Naive B cell (primary cell): ENCODE measurements at places on chromosomes 5 and 9.
A peak's percentile ranks its signal among the peaks of the same experiment; 100 is the strongest.

GRCh38 chr9:127921557-127922120 lies 4.8 kb upstream of the ST6GALNAC4 start:
- peaks cover 27% of the 10 kb centered on the region for H3K4me1 ChIP-seq
- H3K36me3 ChIP-seq, result no peaks in the 10 kb centered on the region
- H3K27ac ChIP-seq, result peak overlapping the region; percentile 93
- peaks cover 23% of the 10 kb centered on the region for H3K27me3 ChIP-seq
- DNase-seq, result peak; percentile 70

GRCh38 chr9:69468380-69468779 lies 143.4 kb downstream of the ENTREP1 start:
- no peak overlapping the region for H3K4me3 ChIP-seq
- DNase-seq, result no peak
- H3K4me1 ChIP-seq, result no peaks in the 10 kb centered on the region

- H3K4me1 ChIP-seq, result no peaks in the 10 kb centered on the region
- no peak overlapping the region for H3K27ac ChIP-seq
- DNase-seq, result no peak
- H3K27me3 ChIP-seq, result no peaks in the 10 kb centered on the region
- H3K36me3 ChIP-seq, result no peaks in the 10 kb centered on the region
These were observed 249.9 kb upstream of the PANK3 start for GRCh38 chr5:168829044-168829443.

DNA sequence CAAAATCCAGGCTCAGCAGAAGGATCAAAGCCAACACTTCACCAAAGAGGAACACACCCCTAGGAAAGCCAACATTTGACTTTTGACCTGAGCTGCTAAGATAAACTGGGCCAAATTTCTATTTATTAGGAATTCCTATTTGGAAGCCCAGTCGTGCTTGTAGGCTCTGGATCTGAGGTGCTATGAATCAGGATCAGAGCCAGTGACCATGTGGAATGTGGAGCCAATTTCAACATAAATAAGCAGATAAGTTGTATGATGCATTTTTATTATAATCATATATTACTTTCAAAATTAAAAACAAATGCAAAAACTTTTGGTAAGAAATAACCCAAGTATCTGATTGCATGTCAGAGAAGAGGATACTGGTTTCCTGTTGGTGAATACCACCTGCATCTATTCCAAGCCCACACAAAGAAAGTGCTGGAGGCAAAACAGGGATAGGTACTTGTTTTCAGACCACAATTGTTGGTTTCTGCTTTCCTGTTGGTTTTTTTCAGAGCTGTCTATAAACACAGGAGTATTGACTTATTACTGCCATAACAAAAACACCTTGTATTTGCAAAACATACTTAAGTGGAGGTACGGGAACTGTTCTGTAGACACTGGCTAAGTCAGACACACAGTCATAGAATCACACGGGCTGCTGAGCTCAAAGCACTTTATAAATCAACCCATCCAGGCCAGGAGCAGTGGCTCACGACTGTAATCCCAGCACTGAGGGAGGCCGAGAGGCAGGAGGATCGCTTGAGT lies 52.8 kb downstream of the ARL15 start:
- no peak for DNase-seq
- H3K4me1 ChIP-seq, result peaks cover 14% of the 10 kb centered on the region
- H3K4me3 ChIP-seq, result no peak overlapping the region
- no peaks in the 10 kb centered on the region for H3K36me3 ChIP-seq
- H3K27ac ChIP-seq, result no peak overlapping the region
- no peaks in the 10 kb centered on the region for H3K27me3 ChIP-seq

GRCh38 chr5:38591523-38591849 lies 35.0 kb upstream of the LIFR start:
- DNase-seq, result no peak
- H3K36me3 ChIP-seq, result no peaks in the 10 kb centered on the region
- H3K4me1 ChIP-seq, result no peaks in the 10 kb centered on the region
- peaks cover 30% of the 10 kb centered on the region for H3K27me3 ChIP-seq
- H3K4me3 ChIP-seq, result no peak overlapping the region
- no peak overlapping the region for H3K27ac ChIP-seq

DNA sequence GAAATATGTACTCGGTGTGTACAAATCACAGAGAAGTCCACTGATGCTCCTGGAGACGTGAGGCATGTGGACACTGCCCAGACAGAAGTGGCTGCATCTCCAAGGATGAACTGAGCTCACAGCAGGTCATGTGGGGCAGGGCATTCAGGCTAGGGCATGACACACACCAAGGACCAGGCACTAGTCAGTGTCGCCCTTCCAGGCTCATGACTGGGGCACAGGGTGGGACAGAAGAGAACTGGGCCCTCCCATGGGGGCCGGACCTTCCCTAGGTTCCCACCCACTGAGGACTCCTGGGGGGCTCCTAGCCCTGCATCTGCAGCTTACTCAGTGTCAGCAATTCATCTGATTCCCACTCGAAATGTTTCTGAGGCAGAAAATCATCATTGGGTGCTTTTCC lies 256.8 kb upstream of the IRX4 start:
- H3K27ac ChIP-seq, result no peak overlapping the region
- H3K4me3 ChIP-seq, result no peak overlapping the region
- DNase-seq, result no peak

GRCh38 chr5:178244576-178244975 lies 12.0 kb upstream of the PHYKPL start:
- no peak for DNase-seq
- no peaks in the 10 kb centered on the region for H3K27me3 ChIP-seq
- no peak overlapping the region for H3K4me3 ChIP-seq
- H3K36me3 ChIP-seq, result no peaks in the 10 kb centered on the region
- H3K4me1 ChIP-seq, result peaks cover 21% of the 10 kb centered on the region

DNA sequence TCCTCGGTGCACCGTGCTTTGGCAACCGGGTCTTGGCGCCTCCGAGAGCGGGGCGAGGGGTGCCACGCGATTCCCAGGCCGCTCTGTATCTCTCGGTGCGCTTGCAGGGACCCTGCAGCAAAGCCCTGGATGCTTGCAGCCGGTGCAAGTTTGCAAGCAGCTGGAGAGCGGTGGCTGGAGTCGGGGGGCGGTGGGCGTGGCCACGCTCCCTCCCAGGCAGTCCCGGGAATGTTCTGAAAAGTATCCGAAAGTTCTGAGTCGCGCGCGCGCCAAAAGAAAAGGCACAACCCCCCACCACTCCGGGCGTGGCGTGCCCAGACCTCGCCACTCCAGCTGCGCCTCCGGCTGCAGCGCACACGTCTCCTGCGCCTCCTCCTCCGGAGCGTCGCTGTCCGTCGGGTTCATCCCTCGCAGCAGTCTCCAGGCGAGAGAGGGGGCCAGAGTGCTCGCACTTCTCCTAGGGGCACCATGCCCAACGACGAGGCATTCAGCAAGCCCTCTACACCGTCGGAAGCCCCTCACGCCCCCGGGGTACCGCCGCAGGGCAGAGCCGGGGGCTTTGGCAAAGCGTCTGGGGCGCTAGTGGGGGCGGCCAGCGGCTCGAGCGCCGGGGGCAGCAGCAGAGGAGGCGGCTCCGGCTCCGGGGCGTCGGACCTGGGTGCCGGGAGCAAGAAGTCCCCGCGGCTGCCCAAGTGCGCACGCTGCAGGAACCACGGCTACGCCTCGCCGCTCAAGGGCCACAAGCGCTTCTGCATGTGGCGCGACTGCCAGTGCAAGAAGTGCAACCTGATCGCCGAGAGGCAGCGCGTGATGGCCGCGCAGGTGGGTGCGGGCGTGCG lies at the start of gene DMRT1:
Gene DMRT1 (plus strand): TSS at position 327 of the 839 bp plus-strand sequence. CDS start 142 bp downstream, at position 469.
- peaks cover 30% of the 10 kb centered on the region for H3K27me3 ChIP-seq
- H3K4me1 ChIP-seq, result peaks cover 5% of the 10 kb centered on the region
- H3K27ac ChIP-seq, result no peak within 1 kb of the TSS
- no peak for DNase-seq
- peaks cover 4% of the 10 kb centered on the region for H3K36me3 ChIP-seq

DNA sequence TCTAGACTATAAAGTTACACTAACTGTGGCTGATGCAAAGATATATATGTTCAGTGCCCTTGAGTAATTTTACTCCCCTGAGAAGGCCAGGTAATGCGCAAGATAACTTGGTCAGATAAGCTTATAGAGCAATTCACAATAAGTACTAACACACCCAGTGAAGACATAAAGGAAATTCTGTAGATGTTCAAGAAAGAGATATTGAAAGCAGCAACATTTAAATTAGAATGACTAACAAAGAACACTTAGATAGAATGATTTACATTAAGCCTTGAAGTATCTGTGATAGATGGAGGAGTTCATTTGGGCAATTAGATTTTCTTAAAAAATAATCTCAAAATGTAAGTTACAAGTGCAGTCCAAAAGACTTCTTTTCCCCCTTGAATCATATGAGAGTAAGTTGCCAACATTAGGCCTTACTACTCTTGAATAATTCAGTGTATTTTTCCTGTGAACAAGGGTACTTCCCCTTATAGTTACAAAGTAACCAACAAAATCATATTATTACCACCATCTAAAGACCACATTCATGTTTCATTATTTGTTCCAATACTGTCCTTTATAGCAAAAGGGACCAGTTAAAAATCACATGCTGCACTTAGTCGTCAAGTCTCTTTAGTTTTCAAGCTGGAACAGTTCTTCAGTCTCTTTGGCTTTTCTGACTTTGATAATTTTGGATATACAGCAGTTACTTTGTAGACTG lies 44.4 kb upstream of the ELOVL7 start:
- DNase-seq, result no peak
- H3K4me1 ChIP-seq, result no peaks in the 10 kb centered on the region
- no peaks in the 10 kb centered on the region for H3K27me3 ChIP-seq
- H3K27ac ChIP-seq, result no peak overlapping the region

- peaks cover 16% of the 10 kb centered on the region for H3K27me3 ChIP-seq
- no peak overlapping the region for H3K4me3 ChIP-seq
- H3K36me3 ChIP-seq, result no peaks in the 10 kb centered on the region
- no peak overlapping the region for H3K27ac ChIP-seq
- no peak for DNase-seq
- H3K4me1 ChIP-seq, result no peaks in the 10 kb centered on the region
These were observed 87.7 kb upstream of the PTPN3 start for GRCh38 chr9:109585796-109586195.

DNA sequence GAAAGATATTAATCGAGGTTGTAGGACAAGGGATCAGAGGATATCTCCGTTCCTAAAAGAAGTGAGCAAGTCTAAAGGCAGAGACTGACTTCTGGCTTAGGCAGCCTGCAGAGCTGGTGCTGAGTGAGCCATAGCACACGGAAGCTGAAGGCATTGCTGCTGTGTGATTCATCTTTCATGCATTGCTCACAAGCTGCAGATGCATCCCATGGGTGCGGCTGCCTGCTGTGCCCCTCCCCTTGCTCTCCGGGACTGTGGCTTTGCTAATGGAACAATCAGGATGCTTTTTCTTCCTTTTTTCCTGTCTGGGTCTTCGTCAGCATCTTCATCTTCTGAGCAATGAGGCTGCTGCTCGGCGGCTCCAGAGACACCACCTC lies 341.4 kb downstream of the DIRAS2 start:
- no peak for DNase-seq
- H3K4me3 ChIP-seq, result no peak overlapping the region

DNA sequence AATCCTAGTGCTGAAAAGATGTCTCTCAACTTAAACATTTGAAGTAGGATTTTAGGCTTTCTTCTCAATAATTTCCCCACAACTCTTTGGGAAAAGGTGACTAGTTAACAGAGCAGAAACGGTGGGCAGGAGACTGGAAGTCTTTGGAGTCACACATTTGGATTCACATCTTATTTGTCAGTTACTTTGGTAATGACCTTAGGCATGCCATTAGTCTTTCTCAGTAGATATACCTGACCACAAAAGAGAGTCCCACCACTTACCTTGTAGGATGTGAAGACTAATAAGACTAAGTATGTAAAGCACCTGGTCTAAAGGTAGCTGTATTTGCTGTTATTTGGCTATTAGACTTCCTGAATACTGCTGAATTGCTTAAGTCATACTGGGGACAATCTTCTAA lies 35.4 kb downstream of the DAP start:
- peaks cover 29% of the 10 kb centered on the region for H3K4me1 ChIP-seq
- no peak overlapping the region for H3K27ac ChIP-seq
- peaks cover 13% of the 10 kb centered on the region for H3K36me3 ChIP-seq

GRCh38 chr9:121772600-121773285 lies 121.3 kb downstream of the DAB2IP start:
- no peak for DNase-seq
- no peak overlapping the region for H3K4me3 ChIP-seq
- H3K36me3 ChIP-seq, result no peaks in the 10 kb centered on the region
- H3K27me3 ChIP-seq, result peaks cover 3% of the 10 kb centered on the region
- H3K27ac ChIP-seq, result no peak overlapping the region

- no peaks in the 10 kb centered on the region for H3K4me1 ChIP-seq
- no peak overlapping the region for H3K27ac ChIP-seq
- DNase-seq, result no peak
- H3K4me3 ChIP-seq, result no peak overlapping the region
- peaks cover 15% of the 10 kb centered on the region for H3K27me3 ChIP-seq
These were observed 151.0 kb downstream of the MYO10 start for GRCh38 chr5:16784843-16785791.
